Activated gamma-delta T cell treated with Interleukin-2 at 50 U/mL for 16 hours (primary cell): ENCODE measurements at places on chromosomes 13 and 19.

GRCh38 chr19:53511933-53512374 is 26.0 kb upstream of the ZNF331 start:
- DNase-seq, result peak; percentile 49

- no peak for DNase-seq
Observed at GRCh38 chr13:113617961-113618360, 33.4 kb downstream of the TFDP1 start.

DNA sequence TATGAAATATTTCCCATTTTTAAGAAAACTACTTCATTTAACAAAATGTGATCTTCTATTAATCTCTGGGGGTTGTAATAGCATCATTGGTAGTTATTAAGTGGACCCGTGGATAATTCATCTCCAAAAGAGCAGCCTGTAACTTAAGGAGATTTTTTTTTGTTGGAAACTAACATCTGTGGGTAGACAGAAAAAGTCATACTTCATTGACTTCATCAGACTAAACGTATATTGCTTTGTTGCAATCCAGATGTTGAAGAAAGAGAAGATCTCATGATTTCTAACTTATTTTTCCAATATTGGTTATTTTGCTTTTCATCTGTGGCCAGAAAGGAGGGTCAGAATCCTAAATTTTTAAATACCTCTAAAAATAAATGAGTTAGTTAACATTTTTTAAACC is 296.5 kb upstream of the MIR17HG start:
- no peak for DNase-seq

DNA sequence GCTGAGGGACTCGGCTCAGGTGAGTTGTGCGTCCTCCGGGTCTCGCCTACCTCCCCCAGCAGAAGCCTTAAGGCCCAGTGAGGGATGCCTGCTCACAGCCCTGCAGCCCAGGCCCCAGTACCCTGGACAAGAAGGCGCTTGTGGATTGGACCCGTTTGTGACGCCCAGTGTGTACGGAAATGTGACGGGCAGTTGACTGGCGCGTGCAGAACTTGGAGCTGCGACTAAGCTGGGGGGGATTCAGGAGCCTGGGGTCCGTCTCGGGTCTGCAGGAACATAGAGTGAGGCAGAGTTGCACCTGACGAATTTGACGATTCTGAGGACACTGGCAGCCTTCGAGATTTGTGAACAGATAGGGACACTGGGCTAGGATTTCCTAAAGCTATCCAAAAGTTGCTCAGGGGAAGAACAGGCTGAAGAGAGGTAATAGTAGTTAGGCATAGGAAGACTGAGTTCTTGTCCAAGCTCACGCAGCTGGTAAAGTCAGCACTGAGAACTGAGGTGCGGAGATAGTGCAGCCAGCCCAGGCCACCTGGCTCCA is 519 bp downstream of the ZNF551 start:
- DNase-seq, result no peak

DNA sequence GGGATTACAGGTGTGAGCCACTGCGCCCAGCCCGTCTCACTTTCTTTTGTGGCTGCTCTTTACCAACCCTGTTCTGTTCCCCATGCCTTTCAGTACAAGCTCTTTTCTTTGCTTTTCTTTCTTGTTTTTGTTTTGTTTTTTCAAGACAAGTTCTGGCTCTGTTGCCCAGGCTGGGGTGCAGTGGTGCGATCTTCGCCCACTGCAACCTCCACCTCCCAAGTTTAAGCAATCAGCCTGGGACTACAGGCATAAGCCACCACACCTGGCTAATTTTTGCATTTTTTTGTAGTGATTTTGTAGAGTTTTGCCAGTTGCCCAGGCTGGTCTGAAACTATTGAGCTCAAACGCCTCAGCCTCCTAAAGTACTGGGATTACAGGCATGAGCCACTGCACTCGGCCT is 3.7 kb downstream of the CERS4 start:
- DNase-seq, result no peak

- DNase-seq, result no peak
Observed at GRCh38 chr13:51435002-51435578, 17.7 kb downstream of the INTS6 start.

GRCh38 chr13:49357694-49358093 is 86.2 kb downstream of the CAB39L start:
- no peak for DNase-seq

- DNase-seq, result no peak
Observed at GRCh38 chr13:82739881-82740280, 1142.4 kb downstream of the SLITRK1 start.

DNA sequence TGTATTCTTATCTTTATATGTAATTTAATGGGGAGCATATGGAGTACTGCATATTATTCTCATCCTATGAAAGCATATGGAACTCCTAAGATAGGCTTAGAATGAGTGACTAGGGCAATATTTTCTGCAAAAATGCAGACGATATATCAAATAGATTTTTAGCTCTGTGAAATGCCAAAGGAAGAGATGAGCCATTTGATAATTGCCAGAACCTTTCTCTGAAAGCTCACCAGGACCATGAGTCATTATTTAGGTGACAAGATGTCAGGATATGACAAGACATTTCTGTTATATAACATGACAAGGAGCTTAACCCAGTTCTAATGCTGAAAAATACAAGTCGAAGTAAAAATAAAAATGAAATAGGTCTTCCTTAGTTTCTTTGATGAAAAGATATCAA is 145.0 kb downstream of the SLITRK6 start:
- no peak for DNase-seq

DNA sequence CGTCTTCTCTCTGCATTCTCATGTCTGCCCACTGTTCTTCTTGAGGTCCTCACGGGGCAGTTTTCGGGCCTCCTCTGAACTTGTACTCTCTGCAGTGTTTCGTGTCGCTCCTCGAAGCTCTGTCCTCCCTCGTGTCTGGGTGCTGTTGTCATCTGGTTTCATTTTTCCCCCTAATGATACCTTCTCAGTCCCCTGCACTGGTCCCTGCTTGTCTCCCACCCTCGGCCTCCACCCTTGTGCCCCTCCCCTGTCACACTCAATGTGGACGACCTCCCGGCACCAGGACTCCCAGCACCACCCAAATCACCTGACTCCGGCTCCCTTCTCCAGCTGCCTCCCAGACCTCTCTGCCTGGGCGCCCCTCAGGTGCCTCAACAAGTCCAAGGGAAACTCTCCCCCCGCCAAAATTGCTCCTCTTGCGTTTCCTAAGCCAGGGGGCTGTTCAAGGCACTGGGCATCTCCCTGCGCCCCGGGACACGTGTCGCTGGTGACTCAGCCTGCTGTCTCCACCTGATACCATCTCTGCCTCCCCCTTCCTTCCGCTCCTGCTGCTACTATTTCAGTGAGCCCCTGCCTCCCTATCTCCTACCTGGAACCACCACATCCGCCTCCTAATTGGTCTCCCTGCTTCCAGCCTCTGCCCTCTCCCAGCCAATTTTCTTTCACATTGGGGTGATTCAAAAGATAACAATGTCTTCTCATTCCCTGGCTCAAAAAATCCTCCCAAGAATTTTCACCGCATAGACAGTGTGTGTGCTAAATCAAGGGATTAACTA is 49.5 kb downstream of the RFX2 start:
- peak; percentile 35 for DNase-seq

DNA sequence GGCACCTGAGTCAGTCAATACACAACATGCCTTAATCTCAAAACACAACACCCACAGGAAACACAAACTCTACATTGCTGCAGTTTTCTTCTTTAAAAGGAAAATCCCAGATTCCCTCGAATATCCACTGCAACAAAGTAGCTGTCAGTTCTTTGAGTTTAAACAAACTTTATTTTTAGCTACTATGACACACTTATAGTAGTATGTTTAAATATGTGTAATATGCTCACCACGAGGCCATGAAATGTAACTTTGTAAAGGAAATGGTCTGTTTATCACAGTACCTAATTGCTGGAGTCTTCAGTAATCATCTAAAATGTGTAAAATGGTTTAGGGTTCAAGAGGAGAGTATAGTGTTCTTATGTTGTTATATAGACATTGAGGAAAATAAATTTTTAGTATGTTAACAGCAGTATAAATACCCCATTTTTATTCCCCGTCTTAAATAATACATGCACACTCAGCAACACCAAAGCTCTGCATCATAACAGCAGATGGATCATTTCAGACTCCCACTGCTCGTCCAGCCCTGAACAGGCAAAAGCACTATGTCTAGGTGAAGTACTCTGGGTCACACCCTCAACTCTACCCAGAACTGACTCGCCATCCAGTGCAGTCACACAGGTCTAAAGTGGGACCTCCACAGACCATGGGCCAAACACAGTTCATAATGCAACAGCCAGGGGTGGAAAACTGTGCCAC is 20.6 kb downstream of the TUBGCP3 start:
- no peak for DNase-seq

GRCh38 chr19:16927883-16928282 is 39.1 kb downstream of the F2RL3 start:
- no peak for DNase-seq

- no peak for DNase-seq
Observed at GRCh38 chr13:108927615-108928014, 298.2 kb downstream of the MYO16 start.

DNA sequence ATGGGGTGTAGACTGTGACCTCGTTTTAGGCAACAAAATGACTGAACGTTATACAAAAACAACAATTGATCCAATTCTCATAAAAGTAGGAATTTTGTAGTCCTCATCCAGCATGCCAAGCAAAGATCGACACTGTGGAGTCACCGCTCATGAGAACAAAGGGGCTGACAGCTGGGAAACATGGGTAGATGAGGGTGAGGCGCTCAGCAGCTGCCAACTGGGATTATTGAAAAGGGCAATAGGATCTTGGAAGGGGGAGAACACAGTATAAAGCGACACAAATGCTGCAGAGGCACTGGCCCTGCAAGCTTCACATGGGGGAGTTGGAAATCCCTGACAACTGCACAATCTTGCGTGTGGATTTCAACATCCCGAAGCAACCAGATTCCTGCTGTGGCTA is 5.4 kb upstream of the ZNF765 start:
- DNase-seq, result no peak

DNA sequence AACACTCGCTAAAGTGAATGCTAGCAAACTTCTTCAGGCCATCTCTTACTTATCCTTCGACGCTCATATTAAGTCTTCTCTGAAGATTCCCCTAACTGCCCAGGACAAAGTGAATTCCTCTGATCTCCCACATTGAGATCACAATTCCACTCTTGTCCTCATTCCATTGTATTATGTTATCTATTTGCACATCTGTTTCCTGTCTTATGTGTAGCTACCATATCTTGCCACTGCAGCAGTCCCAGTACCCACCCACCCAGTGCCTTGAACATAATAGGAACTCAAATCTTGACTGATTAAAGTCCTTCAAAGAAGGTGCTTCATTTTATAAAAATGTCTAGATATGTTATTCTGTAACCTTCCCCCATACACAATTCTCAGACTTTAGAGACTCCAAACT is 702.3 kb downstream of the DIAPH3 start:
- DNase-seq, result no peak

DNA sequence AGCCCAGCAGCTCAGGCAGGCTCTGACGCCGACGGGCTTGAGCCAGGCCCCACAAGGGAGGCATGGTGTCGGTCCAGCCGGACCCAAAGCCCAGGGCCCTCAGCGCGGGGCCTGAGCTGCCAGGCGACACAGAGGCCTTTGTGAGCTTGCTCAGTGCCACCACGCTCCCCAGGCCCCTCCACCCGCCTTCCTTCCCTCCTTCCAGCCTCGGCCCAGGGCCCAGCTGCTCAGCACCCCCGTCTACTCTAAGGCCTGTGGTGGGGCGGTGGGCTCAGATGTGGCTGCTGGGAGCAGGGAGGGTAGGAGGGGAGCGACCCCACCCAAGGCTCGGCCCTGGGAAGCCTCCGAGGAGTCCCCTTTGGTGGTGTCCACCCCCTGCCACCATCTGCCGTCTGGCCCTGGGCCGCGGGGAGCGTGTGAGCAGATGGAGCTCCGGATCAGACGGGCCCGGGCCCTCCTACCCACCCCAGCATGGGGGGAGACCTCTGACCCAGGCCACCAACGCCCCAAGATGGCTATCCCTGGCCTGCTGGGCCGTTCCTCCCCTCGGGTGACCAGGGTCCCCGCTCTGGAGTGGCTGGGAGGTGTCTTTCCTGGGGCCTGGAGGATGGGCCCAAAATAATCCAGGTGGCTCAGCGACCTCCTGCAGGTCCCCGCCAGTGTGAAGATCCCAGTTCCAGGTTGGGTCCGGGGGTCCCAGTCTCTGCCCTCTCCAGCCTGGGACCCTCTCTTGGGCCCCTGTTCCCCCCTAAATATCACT is 7.8 kb downstream of the ZBTB7A start:
- DNase-seq, result no peak

DNA sequence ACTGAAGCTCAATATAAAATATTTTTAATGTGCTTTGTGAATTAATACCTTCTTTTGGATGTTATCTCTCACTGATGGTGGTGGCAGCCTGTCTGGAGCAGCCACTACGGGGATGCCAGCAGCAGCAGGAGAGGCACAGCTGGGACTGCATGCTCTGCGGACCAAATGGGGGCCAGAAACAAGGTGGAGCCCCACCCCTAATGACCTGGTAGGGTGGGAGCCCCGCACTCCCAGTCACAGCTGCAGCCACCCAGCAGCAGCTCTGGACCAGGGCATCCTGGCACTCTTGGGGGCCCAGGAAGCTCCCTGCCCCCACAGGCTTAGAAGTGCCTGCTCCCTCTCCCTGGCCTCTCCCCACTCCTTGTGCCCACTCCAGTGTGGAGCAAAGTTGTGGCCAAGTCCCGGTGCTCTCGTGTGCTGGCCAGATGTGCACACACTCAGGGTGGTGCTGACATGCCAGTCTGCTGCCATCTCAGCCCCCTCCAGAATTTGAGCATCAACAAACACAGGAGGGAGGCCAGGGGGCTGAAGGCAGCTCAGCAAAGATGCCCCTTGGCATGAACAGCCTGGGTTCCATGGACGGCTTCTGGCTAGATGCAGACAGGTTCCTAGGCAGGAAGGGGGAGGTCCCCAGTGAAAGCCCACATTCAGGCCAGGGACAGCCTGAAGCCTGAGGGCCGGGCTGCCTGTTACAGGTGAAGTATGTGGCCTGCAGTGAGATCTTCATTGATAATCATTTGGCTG is 696.7 kb upstream of the SLITRK5 start:
- DNase-seq, result no peak

DNA sequence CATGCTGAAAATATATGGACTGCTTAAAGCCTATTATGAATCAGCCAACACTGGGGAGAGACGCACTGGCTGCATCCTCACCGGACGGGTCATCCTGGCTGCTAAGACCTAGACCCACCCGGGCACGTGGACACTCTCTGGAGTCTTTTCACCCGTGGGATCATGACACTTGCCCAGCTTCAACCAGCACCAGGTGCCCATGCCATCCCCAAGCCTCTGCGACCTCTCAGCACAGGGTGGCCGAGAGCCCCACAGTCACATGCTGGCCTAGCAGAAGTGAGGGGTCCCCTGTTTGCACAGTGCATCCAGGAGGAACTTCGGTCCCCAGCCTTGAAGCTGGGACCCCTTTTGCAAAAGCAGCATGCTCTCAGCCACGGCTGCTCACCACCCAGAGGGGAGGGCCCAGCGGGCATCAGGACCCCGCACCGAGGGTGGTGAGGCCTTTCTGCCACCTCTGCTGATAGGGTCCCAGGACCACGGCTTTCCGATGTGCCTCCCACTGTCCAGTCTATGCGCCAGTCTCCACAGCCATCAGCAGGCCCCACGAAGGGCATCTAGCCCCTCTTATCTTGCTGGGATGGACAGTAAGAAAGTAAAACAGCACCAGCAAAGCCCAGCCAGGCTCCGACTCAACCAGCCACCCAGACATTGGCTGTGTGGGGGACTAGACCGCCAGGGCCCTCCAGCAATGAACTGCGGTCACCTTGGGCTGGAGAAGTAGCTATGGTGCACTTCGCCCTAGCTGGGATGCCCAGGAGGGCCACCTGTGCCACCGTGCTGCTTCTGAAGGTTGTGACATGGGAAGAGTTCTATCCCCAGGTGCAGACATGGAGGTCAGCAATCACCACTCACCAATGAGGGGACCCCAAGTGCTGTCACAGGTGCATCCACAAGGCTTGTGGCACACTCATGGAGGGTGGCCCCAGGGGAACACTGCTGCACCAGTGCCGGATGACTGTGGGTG is 73.1 kb downstream of the CEBPG start:
- DNase-seq, result no peak
